Cerebellum (tissue), 4 donors: ENCODE measurements at places on chromosomes 3 and 15.
A peak's percentile ranks its signal among the peaks of the same experiment; 100 is the strongest.

DNA sequence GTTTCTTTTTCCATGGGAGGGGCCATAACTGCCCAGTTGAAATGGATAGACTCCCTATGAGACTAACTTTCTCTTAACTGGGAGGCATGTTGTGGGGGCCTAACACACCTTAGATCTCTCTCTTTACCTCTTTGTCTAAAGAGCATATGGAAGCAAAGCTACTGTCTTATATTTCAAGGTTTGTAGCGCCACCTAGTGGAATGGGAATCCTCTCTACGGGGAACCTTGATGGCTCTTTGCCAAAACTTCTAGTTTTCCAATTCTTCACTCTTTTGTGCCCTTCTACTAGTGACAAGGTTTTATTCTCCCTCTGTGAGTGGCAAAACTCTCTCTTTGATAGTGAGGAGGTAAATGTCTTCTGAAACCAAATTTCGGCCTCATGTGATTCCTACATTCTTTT lies 1030.4 kb upstream of the CADM2 start:
- no peak for DNase-seq

GRCh38 chr3:179038216-179038898 lies 33.3 kb downstream of the ZMAT3 start:
- no peak for DNase-seq

DNA sequence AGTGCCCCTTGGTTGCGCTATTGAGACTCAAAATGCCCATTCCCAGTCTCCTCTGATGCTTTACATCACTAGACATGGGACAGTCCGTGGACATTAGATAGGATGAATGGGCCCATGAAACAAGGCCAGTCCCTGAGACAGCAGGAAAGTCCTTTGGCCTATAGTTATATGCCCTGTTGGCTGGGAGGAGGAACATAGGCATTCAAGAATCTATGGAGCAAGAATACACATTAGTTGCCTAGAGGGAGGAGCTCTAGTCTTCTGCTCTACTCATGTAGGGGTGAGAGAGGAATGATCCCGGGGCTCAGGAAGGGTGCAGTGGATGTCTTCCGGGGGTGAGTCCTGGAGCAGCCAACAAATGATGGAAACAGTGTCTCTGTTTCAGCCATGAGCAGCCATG lies 58.0 kb upstream of the LRTM1 start:
- no peak for DNase-seq

DNA sequence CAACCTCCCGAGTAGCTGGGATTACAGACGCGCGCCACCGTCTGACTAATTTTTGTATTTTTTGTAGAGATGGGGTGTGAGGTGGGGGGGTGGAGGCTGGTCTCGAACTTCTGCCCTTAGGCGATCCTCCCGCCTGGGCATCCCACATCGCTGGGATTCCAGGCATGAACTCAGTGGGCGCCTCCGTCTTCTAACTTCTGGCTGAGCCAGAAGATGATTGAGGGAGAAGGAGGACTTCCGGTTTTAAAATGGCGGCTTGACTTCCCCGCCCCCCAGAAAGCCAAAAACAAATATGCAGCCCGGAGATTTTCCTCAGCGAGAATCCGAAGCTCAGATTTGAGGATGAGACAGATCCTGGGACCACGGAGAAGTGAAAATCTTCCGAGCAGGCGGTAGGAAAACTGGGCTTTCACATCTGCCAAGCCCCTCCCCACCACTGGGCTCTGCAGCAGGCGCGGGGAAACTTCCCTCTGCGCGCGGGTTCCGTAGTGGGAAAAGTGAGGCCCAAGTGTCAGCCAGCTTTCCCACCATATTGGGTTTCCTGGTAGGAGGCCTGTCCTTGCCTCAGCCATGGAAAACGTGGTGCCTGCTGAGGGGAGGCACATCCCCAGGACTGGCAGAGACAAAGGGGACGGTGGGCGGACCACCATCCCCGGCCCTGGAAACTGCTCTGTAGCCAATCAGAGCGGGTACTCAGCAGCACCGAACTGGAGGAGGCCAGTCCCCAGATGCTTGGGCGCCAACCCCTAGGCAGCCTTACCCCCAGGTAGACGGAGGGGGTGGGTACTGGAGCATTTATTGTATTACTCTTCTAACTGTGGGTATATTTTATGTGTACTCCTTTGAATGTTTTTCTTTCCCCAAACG lies 17.3 kb downstream of the CHST14 start:
- no peak for DNase-seq

DNA sequence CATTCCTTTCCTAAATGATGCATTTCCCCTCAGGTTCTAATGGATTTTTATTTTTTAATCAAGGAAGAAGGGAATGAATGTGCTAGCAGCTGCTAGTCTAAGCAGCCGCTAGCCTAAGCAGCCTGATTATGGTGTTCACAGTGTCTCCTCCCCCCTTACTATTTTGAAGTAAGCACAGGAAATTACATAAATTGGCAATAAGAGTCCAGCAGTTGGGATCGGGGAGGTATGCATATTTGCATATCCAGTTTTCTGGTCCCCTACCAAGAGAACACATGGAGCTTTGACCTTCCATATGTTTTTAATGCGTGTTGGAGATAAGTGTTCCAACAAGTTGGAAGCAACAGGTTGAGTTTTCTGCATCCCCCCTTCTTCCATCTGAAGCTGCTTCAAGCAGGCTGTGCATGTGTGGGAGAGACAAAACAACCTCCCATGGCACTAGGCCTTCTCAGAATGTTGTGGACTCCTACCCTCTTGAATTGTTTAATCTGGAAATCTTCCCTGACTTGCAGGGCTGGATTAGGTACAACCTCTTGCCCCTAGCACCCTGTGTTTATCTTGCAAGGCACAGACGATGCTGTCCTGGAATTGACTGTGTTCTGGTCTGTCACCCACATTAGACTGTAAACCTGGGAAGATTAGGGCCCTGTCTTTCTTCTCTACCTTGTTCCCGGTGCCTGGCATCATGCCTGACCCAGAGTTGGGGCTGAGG lies 124.8 kb upstream of the LRIG1 start:
- no peak for DNase-seq

GRCh38 chr15:91302588-91303439 lies 202.8 kb downstream of the SV2B start:
- DNase-seq = peak; percentile 73

DNA sequence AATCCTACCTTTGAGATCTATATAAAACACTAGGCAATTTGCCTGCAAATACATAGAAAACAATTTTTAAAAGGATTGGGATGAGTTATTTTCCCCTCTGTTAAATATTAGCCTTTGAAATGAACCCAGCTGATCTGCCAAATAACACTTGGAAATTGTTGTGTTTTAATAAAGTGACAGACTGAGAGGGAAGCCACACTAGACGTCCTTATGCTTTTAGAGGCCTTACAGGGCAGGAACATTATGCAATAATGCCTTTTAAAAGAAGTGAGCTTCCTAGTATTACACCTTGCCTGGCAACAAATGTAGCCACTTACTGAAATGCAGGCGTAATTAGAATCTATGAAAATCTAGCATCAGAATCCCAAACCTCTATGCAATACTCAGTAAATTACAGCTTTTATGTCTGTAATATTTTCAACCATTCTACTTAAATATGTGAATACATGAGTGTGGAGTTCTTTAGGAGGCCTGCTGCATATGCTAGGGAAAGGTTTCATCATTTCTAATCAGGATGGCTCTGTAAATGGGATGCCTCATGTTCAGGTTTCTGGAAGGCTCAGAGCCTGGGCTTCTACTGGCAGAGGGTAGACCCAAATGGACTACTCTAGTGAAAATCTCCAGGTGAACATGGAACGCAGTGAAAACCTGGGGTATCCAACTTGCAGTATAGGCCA lies 20.3 kb downstream of the AGTR1 start:
- DNase-seq = no peak

DNA sequence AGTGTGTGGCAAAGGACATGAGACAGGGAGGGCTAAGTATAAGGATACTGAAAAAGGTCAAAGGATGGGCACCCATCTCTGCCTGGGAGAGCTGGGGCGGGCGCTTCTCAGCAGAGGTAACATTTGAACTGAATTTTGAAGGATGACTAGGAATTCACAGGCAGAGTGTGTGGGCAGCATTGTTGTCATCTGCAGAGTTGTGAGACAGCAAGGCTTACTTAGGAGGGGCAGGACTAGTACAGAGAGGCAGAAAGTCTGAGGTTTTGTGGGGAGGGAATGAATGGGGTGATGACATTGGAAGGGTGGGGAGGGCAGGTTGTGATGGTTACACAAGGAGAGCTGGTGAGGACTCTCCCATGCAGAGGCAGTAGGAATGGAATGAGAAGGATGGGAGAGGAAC lies 84.1 kb upstream of the PRR23C start:
- no peak for DNase-seq

GRCh38 chr15:45180648-45181436 lies 6.9 kb downstream of the SHF start:
- DNase-seq = no peak

DNA sequence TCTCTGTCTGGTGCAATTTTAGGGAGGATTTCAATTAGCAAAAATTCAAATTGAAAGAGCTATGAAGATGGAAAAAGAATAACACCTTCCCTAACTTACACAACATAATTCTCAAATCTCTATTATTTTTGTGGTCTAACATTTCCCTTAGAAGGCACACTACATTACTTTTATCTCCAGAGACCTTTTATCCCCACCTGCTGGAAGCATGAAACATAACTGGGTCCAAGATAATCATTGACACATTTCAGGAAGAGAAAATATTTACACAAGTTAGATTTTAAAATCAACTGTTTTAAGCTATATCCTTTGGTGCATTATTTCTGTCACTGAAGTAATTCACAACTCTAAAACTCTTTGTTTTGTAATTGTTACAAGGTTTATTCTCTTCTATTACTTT lies 779.5 kb downstream of the ROBO1 start:
- no peak for DNase-seq

GRCh38 chr3:119184111-119184510 lies 10.7 kb downstream of the UPK1B start:
- DNase-seq = no peak

DNA sequence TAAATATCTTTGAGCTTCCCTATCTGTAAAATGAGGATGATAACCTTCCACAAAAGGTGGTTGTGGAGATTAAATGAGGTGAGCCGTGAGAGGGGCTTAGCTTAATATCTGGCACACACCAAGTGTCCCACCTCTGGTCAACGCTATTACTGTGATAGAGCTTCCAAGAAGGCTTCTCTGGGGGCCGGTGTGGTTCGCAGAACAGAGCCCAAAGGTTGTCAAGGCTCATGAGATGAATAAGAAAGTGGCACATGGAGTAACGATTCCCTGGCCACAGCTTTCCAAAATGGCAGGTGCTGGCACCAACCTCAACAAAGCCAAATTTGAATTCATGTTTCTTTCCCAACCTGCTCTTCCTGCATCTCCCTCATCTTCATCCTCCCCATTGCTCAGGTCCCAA lies 10.4 kb downstream of the KY start:
- DNase-seq = no peak

DNA sequence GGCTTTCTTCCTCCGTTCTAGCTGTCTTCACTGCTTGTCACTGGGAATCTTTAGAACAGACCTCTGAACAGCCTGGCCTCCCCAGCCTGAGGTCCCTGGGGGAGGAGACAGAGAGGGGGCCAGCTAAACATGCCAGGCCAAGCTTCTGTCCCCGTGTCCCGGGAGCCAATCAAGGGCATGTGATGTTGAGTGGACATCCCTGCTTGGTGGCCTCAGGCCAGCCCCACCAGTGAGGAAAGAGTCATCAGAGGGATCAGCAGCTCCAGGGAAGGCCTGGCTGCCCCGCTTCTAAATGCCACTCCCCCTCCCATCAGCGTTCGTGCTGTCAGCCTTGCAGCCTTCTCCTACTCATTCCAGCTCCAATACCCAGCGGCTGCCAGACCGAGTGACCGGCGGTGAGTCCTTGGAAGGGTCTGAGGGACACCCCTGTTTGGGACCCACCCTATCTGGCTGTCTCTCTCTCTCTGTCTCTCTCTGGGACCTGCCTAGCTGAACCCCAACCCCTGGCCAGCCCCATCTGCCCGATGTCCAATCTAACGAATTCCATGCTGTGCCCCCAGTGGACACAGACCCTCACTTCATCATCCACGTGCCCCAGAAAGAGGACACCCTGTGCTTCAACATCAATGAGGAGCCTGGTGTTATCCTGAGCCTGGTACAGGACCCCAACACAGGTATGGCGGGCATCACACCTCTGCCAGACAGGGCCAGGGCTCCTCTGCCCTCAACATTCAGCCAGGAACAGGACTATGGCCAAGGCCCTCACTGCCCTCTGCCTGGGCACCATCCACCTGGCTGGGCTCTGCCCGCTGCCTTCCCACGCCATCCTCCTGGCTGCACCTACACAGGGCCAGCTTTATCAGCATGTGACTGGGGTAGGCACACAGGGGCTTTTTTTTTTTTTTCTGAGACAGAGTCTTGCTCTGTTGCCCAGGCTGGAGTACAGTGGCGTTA lies 6.6 kb upstream of the ITIH3 start:
- DNase-seq = peak; percentile 18

- DNase-seq = no peak
Observed at GRCh38 chr15:74376226-74376625, 8.8 kb upstream of the CYP11A1 start.

DNA sequence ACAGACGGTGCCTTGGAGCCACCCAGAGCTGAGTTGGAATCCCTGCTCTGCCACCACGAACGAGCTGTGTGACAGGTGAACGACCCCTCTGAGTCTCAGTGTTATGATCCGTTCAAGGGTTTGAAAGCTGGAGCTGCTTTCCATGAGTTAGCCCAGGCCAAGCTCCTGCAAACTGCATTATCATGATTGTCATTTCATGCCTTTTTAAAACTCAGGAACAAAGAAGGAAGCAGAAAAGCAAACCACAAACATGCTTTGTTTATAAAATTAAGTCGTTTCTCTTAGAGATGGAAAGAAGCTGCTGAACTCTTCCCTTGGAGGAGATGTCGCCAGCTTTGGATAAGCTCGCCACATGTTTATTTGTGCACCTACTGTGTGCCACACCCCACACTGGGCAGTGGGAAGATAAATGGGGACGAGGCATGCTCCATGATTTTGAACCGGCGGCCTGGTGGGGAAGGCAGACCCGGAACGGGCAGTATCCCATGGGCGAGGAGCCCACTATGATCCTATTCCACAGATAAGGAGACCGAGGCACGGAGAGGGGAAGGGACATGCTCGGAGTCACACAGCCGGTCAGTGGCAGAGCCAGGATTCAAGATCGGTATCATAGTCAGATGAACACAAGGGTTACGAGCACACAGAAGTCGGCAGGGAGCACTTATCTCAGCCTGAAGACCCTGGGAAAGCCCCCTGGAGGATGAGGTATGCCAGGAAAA lies 15.9 kb downstream of the HRH1 start:
- DNase-seq = no peak

GRCh38 chr3:161319867-161320266 lies 51.5 kb downstream of the SPTSSB start:
- no peak for DNase-seq

DNA sequence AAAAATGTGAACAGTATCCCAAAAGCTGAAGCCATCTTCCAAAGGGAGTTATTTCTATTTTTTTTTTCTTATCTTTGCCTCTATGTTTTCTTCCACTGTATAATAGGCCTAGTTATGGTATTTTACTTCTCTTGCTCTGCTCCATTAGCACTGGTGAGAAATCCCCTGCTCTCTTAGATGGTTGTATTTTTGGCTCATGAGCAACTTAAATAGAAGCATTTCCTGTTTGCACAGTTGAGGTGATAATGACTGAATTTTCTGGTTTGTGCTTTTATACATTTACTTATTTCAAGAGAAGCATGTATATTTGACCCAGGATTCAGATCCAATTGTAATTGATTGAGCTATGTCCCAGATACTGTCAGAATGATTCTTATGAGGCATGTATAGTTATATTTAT lies 61.6 kb upstream of the CD200R1L start:
- no peak for DNase-seq
